ENCODE measurements at places on chromosomes 16 and 17.

GRCh38 chr17:41054025-41054424, 1.0 kb downstream of the KRTAP2-2 start:
- DNase-seq, result no peak

DNA sequence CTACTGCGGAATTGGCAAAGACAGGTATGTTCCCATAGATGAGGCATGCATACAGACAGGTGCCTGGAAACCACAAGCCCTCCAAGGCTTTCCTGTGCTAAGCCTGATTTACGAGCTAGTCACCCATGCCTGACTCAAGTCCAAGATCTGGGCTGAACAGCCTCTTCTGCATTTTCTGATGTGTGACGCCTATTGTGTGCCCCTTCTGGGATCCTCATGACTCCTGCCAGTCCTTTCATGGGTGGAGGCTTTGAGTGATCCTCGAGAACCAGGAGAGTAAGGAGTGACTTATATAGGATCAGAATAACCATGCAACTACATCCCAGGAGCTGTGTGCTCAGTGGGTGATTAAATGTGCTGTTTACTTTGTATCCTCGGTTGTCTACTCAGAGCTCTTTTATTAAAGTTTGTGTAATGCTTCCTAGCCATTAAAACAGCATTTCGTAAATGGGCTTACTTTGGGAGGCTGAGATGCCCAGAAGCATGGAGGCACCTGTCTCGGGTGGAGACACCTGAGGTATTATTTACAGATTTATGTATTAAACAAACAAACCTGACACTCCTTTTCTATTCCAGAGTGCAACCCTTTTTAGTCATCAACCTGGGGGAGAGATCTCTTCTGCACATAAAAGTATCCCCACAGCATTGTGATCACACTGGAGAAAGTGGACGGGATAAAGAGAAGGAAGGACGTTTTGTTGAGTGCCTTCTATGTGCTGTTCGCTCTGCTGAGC, 373.0 kb upstream of the DYNLRB2 start:
- DNase-seq, result peak; percentile 97

- no peak for DNase-seq
Observed at GRCh38 chr17:81164371-81165245, 699 bp upstream of the PVALEF start.

DNA sequence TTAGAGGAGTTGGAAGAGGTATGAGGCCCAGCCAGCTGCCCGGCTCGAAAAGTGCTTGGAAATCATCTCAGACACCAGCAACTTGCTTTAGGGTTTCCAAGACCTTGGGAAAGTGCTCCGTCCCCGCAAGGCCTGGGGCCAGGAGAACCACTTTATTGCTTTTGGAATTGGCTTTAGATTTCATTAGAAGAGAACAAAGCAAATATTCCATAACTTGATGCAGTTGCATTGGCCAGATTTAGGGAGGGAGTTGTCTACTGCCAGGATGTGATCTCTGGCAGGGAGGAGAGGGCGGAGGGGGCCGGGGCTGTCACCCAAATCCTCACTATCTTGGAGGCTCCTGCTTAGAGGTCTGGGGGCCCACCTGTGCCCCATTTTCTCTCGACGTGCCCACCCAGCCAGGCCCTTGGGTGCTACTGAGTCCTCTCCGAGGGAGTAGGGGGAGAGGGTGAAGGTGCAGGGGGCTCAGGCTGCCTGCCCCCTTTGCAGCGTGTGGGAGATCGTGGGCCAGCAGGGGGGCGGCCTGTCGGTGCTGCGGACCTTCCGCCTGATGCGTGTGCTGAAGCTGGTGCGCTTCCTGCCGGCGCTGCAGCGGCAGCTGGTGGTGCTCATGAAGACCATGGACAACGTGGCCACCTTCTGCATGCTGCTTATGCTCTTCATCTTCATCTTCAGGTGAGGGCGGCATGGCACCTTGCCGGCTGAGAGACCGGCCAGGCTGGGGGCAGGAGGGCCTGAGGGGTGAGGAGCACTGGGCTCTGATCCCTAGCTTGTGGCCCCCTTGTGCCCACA, 30.6 kb downstream of the CACNA1G start:
- no peak for DNase-seq

GRCh38 chr17:77734371-77735080, 224.0 kb upstream of the TNRC6C start:
- peak; percentile 67 for DNase-seq
